ENCODE measurements at places on chromosomes 1 and 21.
A peak's percentile ranks its signal among the peaks of the same experiment; 100 is the strongest.

DNA sequence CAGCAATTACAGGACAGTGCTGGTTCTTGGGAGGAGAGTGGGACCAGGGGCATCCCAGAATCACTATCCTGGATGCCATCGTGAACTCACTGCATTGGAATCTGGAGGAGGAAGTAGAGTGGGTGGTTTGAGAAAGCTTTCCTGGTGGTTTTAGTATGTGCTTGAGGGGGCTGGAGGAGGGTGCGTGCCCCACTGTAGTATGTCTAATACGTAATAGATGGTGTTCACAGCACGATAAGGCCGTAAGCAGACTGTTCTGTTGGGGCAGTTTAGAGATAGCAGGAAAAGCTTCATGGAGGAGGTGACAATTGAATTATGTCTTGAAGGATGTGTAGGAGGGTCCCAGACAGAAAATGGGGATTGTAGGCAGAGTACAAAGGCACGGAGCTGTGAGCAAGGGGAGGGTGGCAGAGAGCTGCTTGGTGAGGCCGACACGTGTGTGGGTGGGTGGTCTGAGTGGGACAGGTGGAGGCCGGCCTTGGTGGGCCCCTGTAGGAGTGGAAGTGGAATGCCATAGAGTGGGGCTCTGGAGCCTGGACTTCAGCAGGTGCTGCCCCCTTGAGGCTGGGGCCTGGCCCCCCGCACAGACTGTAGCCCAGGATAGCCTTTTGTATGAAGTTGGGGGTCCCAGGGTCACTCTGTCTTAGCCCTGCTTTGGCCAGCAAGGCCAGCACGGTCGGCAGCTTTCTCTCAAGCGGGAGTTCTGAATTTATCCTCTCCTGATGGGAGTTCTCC is 37.0 kb downstream of the IL6R start:
- DNase-seq = no peak

DNA sequence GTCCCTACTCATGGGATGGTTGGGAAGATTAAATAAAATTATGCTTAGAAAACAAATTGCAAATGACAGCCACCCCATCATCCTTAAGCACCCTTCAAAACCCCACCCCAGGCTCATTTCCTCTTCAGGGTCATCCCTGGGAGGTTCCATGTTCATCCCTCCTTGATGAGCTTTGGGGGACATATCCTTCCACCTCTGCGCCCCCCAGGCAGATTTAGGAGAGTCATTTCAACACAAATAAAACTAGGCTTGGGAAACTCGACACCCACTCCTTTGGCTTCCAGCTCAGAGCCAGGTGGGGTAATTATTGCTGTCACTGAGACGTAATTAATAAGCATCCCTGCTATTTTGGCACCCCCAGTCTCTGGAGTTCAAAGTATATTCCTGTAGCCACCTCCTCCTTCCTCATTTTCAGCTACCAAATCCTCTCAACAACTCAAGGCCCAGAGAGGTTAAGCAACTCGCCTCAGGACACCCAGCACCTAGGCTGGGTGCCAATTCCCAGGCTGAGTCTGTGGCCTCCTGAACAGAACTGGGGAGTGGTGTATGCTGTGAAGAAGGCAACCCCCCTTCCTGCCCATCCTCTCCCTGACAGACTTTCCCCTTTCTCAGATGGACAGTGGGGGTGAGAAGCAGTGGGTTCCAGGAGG is 595 bp downstream of the CRYBG2 start:
- no peak for DNase-seq

DNA sequence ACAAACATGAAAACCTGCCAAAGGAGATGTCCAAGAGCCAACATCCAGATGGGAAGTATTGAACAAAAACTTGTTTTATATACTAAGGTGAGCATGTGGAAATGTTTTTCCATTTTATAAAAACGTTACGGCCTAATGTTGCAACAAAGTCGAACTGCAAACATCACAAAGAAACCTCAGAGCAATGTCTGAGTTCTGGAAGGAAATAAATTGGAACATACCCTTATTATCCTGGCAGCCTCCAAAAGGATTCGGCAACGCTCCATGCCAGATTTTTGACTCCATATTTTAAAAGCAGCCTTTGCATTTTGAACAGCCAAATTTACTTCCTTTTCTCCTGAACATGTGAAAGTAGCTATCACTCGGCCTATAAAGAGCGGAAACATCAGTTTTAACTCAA is 3.3 kb downstream of the ALDH9A1 start:
- no peak for DNase-seq

DNA sequence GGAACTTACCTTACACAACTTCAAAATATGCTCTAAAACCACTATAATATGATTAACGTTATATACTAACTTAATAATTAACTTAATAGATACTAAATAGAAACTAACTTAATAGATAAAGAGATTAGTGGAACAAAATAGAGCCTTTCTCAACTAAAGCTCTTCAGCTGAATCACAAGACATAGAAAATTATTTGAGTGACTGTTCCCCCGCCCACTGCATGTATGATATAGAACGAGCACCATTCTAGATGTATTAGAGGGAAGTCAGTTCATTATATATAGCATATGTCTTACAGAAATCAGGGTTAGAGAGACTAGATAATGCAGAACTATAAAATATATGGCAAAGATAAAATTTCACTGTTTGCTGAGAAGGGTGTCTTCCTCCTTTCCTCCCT is 16.3 kb downstream of the LYPLAL1 start:
- no peak for DNase-seq

DNA sequence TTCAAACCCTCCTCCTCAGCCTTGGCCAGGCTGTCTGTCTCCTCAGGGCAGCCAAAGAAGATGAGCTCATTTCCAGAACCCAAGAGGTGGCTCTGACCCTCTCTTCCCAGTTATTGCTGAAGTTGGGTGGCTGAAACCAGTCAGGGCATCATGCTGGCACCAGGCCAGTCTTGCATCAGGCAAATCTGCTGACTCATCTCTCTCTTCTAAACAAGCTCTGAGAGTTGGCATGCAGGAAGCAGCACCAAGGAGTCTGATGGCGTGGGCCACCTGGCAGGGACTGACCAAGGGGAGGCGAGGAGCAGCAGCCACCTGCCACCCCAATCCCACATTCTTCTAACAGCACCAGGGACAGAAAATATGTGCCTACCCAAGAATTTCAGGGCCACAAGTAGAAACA is 104.8 kb upstream of the ATP1A1 start:
- DNase-seq = no peak

DNA sequence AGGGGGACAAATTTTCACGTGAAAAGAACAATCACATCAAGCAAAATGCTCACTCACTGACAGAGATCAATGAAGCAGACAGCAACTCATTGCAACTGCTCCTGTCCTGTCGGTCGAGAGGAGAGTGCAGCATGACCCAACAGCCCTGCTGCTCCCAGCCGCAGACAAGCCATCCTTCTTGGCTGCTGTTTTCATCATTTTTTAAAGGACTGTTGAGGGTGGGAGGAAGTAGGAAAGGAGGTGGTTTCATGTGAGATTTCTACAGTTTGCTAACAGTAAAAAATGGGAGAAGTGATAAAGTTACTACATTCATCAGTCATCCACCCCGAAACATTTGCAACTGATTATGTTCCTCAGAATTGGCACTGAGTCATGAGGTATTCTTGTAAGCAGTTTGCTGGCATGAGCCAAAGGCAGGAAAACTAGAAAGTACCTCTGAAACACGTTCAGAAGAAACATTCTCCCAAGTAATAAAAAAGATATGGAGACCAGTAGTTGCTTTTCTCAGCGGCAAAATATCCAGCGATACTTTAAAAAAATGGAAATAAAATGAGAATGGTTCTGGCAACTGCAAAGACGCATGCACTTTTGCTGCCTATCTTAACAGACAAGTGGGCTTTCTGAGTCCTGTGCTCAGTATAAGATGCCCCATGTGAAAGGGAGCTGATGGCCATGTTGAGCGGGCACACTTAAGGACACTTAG is 72.0 kb upstream of the CLDN14 start:
- no peak for DNase-seq

GRCh38 chr1:203511513-203511912 is 17.6 kb downstream of the OPTC start:
- no peak for DNase-seq

- DNase-seq = no peak
These were observed 1.3 kb downstream of the SH2D2A start for GRCh38 chr1:156815307-156815826.

GRCh38 chr1:200153277-200154055 is 126.0 kb downstream of the NR5A2 start:
- no peak for DNase-seq

DNA sequence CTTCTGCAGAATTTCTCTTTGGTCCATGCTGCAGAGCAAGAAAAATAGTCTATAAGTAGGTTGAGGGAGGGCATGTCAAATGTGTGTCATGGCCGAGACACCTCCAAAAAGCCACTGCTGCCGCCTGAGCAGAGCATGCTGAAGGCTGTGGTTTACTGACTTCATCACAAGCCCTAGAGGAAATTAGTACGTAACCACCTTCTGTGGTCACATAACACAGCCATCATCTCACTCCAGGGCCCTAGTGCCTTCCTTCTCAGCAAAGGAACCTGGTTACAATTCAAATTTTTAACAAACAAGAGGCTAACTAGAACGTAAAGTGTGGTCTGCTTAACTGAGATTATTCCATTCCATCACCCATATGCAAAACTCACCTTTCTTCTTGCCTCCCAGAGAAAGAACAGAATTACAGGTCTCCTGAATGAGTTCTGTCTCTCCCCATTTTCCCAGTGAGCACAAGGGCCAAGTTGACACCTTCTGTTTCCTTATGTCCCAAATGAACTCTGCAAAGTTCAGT is at the start of gene PTPN22:
PTPN22 (minus strand) TSS at position 116 of the 517 bp plus-strand sequence.
- DNase-seq = peak; percentile 74

DNA sequence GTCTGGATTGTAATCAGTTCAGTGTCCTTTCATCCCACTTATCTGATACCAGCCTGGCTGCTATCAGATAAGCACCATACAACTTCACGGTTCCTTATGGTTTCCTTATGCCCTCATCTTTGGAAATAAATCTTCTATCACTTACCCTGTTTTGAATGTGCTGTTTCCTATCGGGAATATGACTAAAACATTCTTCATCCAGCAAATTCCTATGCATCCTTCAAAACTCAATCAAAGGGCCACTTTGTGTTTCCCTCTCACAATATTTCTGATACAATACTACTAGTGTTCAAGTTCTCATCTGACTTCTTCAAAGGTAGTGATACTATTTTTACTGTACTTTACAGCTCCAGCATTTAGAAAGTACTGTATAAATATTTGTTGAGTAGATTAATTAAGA is 513.2 kb downstream of the OMA1 start:
- no peak for DNase-seq

GRCh38 chr1:109691759-109692158 is 4.1 kb downstream of the GSTM1 start:
- no peak for DNase-seq

DNA sequence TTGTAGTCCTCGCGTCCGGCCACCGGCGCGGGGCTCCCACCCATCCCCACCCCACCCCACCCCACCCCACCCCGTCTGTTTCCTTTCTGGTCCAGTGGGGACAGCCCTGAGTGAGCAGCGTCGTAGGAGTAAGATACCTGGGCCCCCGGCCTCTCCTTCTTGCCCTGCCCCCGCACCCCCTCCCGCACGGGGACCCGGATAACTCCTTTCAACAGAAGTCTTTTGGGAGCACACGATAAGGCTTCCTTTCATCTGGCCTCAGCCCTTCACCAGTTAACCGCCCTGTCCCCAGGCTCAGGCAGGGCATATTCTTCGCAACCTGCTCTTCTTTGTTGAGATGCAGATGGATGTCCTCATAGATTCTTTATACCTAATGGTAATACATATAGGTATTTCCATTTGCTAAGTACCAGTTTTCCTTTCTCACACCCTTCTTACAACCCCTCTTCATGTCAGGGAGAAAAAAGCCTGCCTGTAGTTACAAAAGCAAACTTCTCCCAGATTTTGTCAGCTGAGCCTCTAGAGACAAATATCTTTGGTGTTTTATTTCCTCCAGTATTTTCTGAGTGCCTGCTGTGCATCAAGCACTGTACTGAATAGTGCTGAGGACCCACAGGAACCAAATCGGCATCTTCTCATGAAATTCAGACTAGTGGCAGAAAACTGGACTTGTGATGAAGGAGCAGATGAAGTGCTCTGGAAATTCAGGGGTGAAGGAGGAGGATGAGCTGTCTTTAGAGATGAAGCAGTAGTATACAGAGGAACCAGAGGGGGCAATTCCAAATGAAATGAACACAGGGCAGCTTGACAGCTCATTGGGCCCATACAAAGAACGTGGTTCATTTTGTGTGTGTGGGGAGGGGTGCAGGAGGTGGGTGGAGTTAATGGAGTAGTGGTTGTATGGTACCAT is 33.6 kb downstream of the SLC2A1 start:
- DNase-seq = no peak

DNA sequence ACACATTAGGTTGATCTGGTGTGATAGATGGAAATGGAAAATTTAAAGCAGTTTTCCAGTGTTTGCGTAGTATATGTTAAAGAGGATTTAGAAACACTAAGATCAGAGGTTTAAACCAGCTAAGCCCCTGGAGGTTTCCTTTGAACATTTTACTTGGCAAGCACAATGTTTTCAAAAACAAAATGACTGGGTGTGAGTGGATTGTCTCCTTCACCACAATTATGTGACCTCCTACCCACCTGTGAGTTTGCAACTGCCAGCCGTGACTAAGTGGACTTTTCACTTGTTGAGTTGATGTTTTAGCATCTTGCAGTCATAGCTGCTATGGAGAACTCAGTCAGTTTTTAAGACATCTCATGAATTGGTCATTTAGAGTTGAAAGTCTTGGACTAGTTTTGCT is 4.7 kb downstream of the CCDC190 start:
- no peak for DNase-seq

DNA sequence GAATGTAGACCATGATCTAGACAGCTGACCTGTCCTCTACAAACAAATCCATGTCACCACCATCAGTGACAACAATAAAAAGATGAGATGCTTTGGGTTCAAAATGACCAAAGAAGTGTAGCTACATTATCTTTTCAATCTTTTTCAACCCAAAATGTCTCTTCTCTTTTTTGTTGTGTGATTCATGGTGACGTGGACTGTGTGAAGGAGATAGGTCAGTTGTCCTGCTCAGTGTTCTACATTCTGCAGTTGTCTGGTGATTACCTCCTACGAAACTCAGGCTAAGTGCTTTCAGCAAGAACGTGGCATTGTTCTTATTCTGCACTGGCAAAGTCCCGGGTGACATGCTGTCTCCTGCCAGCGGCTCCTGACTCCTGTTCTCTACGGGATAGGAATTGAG is 73.1 kb downstream of the PRKAB2 start:
- no peak for DNase-seq

GRCh38 chr1:25640646-25641328 is 24.2 kb downstream of the MAN1C1 start:
- no peak for DNase-seq

- no peak for DNase-seq
These were observed 111.0 kb downstream of the NTNG1 start for GRCh38 chr1:107251839-107252238.

All from activated CD4-positive, alpha-beta T cell treated with anti-CD3 and anti-CD28 coated beads for 1 hour (primary cell).